MCF 10A (cell line): ENCODE measurements at places on chromosomes 3 and 15. TPM values are rescaled to one million over a fixed set of nuclear protein-coding genes. Genes with fewer than 3 reads are reported as not detected.

- DNase-seq: no peak
- H3K4me3 ChIP-seq: no peak overlapping the region
- no peaks in the 10 kb centered on the region for H3K27me3 ChIP-seq
- peaks cover 6% of the 10 kb centered on the region for H3K4me1 ChIP-seq
- H3K36me3 ChIP-seq: peaks cover 5% of the 10 kb centered on the region
These were observed 12.1 kb downstream of the PRKCD start for GRCh38 chr3:53173107-53173506.

GRCh38 chr15:31805090-31805662, 225.1 kb upstream of the CHRNA7 start:
- no peaks in the 10 kb centered on the region for H3K27me3 ChIP-seq
- DNase-seq: no peak
- H3K4me1 ChIP-seq: peaks cover 23% of the 10 kb centered on the region
- H3K36me3 ChIP-seq: no peaks in the 10 kb centered on the region
- no peak overlapping the region for H3K27ac ChIP-seq
- H3K4me3 ChIP-seq: no peak overlapping the region

Gene ZNF80
- total RNA-seq: not detected in 2 replicates

Gene SLC28A2
- not detected in 2 replicates for total RNA-seq

Gene CD200R1
- total RNA-seq: not detected in 2 replicates

DNA sequence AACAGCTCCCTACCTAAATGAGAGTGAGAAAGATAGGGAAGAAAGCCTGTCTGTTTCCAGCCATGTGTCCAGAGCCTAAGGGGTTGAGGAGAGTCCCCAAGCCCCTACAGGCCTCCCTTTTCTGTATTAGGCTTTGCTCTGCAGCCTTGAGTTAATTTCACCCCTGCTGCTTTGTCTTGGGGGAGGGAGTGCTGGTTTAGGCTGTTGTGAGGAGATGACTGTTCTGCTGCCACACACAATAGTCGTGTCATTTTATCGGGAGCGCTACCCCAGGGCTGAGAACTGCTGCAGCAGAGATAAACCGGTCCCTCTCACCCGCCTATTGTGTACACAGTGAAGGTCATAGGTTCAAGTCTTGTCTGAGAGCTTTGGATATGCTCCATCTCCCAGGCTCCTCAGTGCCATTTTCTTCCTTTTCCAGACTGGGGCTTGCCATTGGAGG, 1.4 kb downstream of the ZNF609 start:
- peaks cover 8% of the 10 kb centered on the region for H3K36me3 ChIP-seq
- H3K4me1 ChIP-seq: peaks cover 32% of the 10 kb centered on the region
- DNase-seq: no peak

Gene MESP2
- total RNA-seq: not detected in 2 replicates

- no peaks in the 10 kb centered on the region for H3K27me3 ChIP-seq
- no peak for DNase-seq
- H3K4me1 ChIP-seq: no peaks in the 10 kb centered on the region
- H3K27ac ChIP-seq: no peak overlapping the region
These were observed 116.4 kb upstream of the GOLGA6L6 start for GRCh38 chr15:20658024-20658423.

GRCh38 chr3:33581666-33582065, 136.4 kb downstream of the CLASP2 start:
- no peak for DNase-seq
- no peak overlapping the region for H3K27ac ChIP-seq
- H3K36me3 ChIP-seq: peaks cover 36% of the 10 kb centered on the region
- no peak overlapping the region for H3K4me3 ChIP-seq

Gene RARRES1
- not detected in 2 replicates for total RNA-seq

Gene PDZRN3
- total RNA-seq: not detected in 2 replicates

- no peaks in the 10 kb centered on the region for H3K4me1 ChIP-seq
- H3K27ac ChIP-seq: no peak overlapping the region
- no peaks in the 10 kb centered on the region for H3K36me3 ChIP-seq
- no peaks in the 10 kb centered on the region for H3K27me3 ChIP-seq
- DNase-seq: no peak
- H3K4me3 ChIP-seq: no peak overlapping the region
These were observed 141.7 kb upstream of the LRIG1 start for GRCh38 chr3:66642484-66642883.

- H3K4me3 ChIP-seq: no peak overlapping the region
- no peak for DNase-seq
- no peaks in the 10 kb centered on the region for H3K27me3 ChIP-seq
- H3K27ac ChIP-seq: no peak overlapping the region
- H3K36me3 ChIP-seq: peaks cover 7% of the 10 kb centered on the region
These were observed 7.7 kb downstream of the FSTL1 start for GRCh38 chr3:120442975-120443517.

Gene ABI3BP
- 2.9 and 3.1 TPM in 2 replicates for total RNA-seq

- no peaks in the 10 kb centered on the region for H3K36me3 ChIP-seq
- H3K4me3 ChIP-seq: no peak overlapping the region
- no peaks in the 10 kb centered on the region for H3K4me1 ChIP-seq
- H3K27ac ChIP-seq: no peak overlapping the region
- H3K27me3 ChIP-seq: peaks cover 55% of the 10 kb centered on the region
These were observed 192.7 kb downstream of the ROBO2 start for GRCh38 chr3:77232557-77232956.

DNA sequence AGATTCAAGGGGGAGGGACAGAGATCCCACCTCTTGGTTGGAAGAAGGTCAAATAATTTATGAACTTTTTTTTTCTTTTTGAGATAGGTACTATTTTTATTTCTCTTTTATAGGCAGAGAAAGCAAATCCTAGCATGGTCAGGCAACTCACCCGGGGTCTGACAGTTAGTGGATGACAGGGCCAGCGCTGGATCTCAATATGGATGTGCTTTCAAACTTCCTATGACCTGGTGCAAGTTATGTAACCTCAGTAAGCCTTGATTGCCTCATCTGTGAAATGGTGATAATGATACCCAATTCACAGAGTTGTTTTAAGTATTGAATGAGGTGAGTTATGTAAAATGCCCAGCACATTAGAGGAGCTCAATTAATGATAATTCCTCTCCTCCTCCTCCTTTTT, 86.8 kb upstream of the MEF2A start:
- H3K27me3 ChIP-seq: no peaks in the 10 kb centered on the region
- no peak for DNase-seq
- peaks cover 13% of the 10 kb centered on the region for H3K4me1 ChIP-seq
- peaks cover 2% of the 10 kb centered on the region for H3K36me3 ChIP-seq
- H3K27ac ChIP-seq: no peak overlapping the region
- no peak overlapping the region for H3K4me3 ChIP-seq

GRCh38 chr15:69813881-69814280, 283.8 kb downstream of the TLE3 start:
- no peak overlapping the region for H3K4me3 ChIP-seq
- DNase-seq: peak; percentile 43
- no peaks in the 10 kb centered on the region for H3K36me3 ChIP-seq

DNA sequence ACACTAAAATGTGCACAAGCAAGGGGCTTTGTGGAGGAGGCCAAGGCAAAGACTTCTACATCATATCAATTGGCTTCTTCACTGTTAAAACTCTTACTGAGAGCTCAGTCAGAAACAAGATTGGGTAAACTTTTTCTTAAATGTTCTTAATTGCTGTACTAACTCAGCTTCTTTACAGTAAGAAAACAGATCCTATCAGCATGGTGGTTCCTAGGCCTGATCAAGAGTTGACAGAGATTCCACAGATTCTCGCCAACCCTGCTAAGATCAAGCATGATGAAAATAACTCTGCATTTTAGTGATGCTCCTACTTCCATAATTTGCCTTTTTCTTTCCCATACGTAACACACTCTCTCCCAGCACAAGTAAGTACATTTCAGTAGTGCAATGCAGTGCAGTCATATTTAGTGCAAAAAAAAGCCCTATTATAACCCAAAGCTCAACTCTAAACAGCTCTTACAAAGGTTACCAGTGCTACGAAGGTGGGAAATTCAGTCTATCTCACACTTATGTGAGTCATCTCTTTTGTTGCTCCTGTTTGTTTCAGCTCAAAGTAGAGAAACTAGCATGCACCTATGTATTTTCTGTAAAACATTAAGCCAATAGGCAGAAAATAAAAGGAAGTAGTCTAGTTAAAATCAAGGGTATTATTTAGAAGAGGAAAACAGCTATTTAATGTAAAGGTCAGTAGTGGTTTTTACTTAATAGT, 29.9 kb downstream of the TIGIT start:
- no peaks in the 10 kb centered on the region for H3K36me3 ChIP-seq
- H3K4me3 ChIP-seq: no peak overlapping the region
- peaks cover 14% of the 10 kb centered on the region for H3K4me1 ChIP-seq
- H3K27ac ChIP-seq: no peak overlapping the region

Gene NANOGP8
- 0.75 TPM in 1 of 2 replicates, not detected in the other for total RNA-seq

- H3K27ac ChIP-seq: no peak overlapping the region
- peak; percentile 43 for DNase-seq
- no peaks in the 10 kb centered on the region for H3K36me3 ChIP-seq
- H3K27me3 ChIP-seq: peaks cover 17% of the 10 kb centered on the region
These were observed 40.4 kb upstream of the PXYLP1 start for GRCh38 chr3:141191097-141191749.

- no peak for DNase-seq
- no peaks in the 10 kb centered on the region for H3K4me1 ChIP-seq
- peaks cover 22% of the 10 kb centered on the region for H3K27me3 ChIP-seq
These were observed 1.0 kb upstream of the CCR5 start for GRCh38 chr3:46369675-46370132.

Gene GUCA1C
- not detected in 2 replicates for total RNA-seq

Gene VIPR1
- 0.28 and 0.54 TPM in 2 replicates for total RNA-seq

Gene C3orf70
- not detected in 2 replicates for total RNA-seq

GRCh38 chr3:9932843-9933560, 632 bp upstream of the CRELD1 start:
- H3K27me3 ChIP-seq: no peaks in the 10 kb centered on the region
- DNase-seq: peak; percentile 77
- H3K4me1 ChIP-seq: peaks cover 23% of the 10 kb centered on the region
- H3K36me3 ChIP-seq: peaks cover 56% of the 10 kb centered on the region
- H3K4me3 ChIP-seq: peak overlapping the region; percentile 90

Gene MORC1
- total RNA-seq: not detected in 2 replicates

Gene CPA3
- not detected in 2 replicates for total RNA-seq

Gene GOLGA8M
- 1.2 and 1.6 TPM in 2 replicates for total RNA-seq

GRCh38 chr3:27511724-27512422, 27.7 kb upstream of the SLC4A7 start:
- H3K4me1 ChIP-seq: peaks cover 9% of the 10 kb centered on the region
- no peaks in the 10 kb centered on the region for H3K36me3 ChIP-seq
- H3K27me3 ChIP-seq: no peaks in the 10 kb centered on the region
- DNase-seq: no peak
- no peak overlapping the region for H3K27ac ChIP-seq

DNA sequence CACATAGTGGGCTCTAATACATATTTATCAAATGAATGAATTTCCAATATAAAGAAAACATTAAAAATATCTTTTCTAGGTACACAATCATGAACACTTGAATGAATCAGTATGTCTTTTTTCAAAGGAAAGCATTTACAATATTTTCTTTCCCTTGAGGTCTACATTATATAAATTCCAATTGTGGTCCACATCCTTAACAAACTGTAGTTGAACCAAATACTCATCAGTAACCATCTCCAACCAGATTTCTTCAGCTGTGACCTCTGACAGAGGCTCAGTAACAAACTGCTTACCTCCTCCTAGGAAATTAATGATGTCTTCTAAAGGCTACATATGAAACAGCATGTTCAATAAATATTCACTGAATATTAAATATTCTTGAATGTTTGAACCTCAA, 58.8 kb downstream of the CFAP20DC start:
- no peaks in the 10 kb centered on the region for H3K36me3 ChIP-seq
- H3K27me3 ChIP-seq: no peaks in the 10 kb centered on the region
- no peak for DNase-seq
- peaks cover 7% of the 10 kb centered on the region for H3K4me1 ChIP-seq

DNA sequence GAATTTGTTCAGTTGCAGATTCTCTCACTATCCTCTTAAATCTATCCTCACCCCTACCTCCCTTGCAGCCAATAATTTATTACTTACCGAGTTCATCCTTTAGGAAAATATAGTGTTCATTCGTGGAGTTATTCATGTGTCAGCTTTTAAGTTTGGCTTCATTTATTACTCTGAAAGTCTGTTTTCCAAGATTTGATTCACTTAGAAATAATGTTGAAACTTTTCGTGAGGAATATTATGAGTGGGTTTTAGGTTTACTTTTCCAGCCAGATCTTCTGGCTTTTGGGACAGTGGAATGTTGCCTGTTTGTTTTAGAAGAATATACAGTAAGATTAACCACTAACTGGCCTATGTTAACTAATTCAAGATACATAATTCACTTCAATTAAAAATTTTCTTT, 161.0 kb upstream of the CGNL1 start:
- H3K27ac ChIP-seq: no peak overlapping the region
- DNase-seq: no peak
- no peaks in the 10 kb centered on the region for H3K27me3 ChIP-seq
- H3K4me1 ChIP-seq: peaks cover 11% of the 10 kb centered on the region
- no peaks in the 10 kb centered on the region for H3K36me3 ChIP-seq
- no peak overlapping the region for H3K4me3 ChIP-seq

DNA sequence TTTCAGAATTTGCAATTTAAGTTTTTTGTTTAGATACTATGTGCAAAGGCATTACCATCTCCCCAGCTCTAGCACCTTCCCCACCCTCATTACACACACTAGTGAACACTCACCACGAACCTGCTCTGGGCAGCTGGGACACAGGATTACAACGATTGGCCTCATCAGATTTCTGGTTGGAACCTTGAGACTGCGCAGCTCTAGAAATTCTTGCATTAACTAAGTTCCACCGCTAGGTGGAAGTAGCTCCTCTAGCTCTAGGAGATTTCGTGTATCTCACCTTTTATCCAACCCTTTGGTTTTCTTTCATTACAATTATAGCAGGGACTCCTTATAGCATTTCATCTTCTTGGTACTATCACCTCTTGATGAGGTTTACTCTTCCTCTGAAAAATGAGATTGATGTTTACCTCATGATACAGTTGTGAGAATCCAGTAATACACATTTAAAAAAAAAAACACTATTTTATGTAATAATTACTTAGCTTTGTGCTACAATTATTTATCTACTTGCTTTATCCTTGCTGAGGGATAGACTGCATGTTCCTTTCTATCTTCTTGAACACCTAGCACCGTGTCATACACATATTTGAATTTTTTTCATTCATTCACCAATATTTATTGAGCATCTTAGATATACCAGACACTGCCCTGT, 28.7 kb upstream of the PLOD2 start:
- H3K4me1 ChIP-seq: peaks cover 21% of the 10 kb centered on the region
- H3K4me3 ChIP-seq: peak overlapping the region; percentile 22
- no peaks in the 10 kb centered on the region for H3K27me3 ChIP-seq
- H3K27ac ChIP-seq: no peak overlapping the region

Gene RAB6B
- total RNA-seq: 0.96 and 1.1 TPM in 2 replicates

GRCh38 chr3:72346526-72346926, 501.7 kb downstream of the SHQ1 start:
- peak overlapping the region; percentile 39 for H3K27ac ChIP-seq
- no peaks in the 10 kb centered on the region for H3K27me3 ChIP-seq
- H3K4me1 ChIP-seq: peaks cover 56% of the 10 kb centered on the region
- DNase-seq: peak; percentile 95
- peaks cover 6% of the 10 kb centered on the region for H3K36me3 ChIP-seq

GRCh38 chr3:16399473-16399872, 114.0 kb downstream of the RFTN1 start:
- DNase-seq: peak; percentile 43
- no peak overlapping the region for H3K4me3 ChIP-seq
- H3K27me3 ChIP-seq: no peaks in the 10 kb centered on the region
- no peaks in the 10 kb centered on the region for H3K36me3 ChIP-seq
- H3K27ac ChIP-seq: no peak overlapping the region
- H3K4me1 ChIP-seq: peaks cover 21% of the 10 kb centered on the region

GRCh38 chr15:29266052-29266582, 3.5 kb downstream of the NSMCE3 start:
- peak overlapping the region; percentile 65 for H3K27ac ChIP-seq
- no peaks in the 10 kb centered on the region for H3K27me3 ChIP-seq
- peaks cover 6% of the 10 kb centered on the region for H3K36me3 ChIP-seq
- peaks cover 26% of the 10 kb centered on the region for H3K4me1 ChIP-seq

Gene SLC35G2
- 7.6 and 8.5 TPM in 2 replicates for total RNA-seq
